Endothelial cell (in vitro differentiated cells): ENCODE measurements at places on chromosomes 5 and 9. TPM values are rescaled to one million over a fixed set of nuclear protein-coding genes. Genes with fewer than 3 reads are reported as not detected.

GRCh38 chr9:27561685-27562084, 11.6 kb downstream of the C9orf72 start:
- no peaks in the 10 kb centered on the region for H3K4me1 ChIP-seq
- H3K27me3 ChIP-seq, result no peaks in the 10 kb centered on the region
- H3K36me3 ChIP-seq, result no peaks in the 10 kb centered on the region
- no peak for DNase-seq
- no peak overlapping the region for H3K27ac ChIP-seq
- H3K4me3 ChIP-seq, result no peak overlapping the region

DNA sequence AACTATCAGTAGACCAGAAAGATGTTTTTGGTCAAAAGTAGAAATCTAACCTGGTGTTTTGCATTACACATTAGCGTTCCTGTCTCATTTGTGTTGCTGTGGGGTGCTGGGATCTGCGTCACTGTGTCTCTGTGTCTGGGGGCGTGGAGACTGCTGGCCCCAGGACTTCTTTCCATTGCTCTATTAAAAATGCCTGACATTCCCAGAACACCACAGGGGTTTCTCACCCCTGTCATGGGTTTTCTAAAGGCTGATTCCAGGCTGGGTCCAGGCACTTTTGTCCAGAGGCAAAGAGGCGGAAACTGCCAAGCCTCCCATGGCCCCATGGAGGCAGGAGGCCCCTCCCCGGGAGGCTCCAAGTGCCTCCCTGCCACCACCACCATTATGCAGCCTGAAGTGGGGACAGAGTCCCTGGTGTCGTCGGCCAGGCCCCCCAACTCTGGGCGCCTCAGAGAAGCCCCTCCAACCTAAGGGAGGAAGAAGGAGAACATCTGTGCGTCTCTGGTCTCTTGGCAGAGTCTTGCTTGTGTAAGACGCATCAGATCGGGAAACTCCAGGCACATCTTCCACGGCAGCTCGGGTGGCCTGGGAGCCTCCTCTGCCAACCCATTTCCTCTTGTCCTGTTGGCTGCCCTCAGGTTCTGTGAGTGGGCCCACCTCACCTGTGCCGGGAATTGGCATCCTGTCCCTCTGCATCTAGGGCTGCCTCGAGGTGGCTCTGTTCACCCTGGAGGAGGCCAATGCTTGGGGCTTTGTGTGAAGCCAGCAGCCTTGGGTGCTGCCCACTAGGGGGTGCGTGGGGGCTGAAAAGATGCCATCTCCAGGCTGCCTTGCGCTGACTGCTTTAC, 13.8 kb upstream of the PLEKHG4B start:
- peaks cover 9% of the 10 kb centered on the region for H3K36me3 ChIP-seq
- no peak overlapping the region for H3K4me3 ChIP-seq
- H3K27ac ChIP-seq, result no peak overlapping the region
- DNase-seq, result peak; percentile 45
- H3K4me1 ChIP-seq, result peaks cover 6% of the 10 kb centered on the region

DNA sequence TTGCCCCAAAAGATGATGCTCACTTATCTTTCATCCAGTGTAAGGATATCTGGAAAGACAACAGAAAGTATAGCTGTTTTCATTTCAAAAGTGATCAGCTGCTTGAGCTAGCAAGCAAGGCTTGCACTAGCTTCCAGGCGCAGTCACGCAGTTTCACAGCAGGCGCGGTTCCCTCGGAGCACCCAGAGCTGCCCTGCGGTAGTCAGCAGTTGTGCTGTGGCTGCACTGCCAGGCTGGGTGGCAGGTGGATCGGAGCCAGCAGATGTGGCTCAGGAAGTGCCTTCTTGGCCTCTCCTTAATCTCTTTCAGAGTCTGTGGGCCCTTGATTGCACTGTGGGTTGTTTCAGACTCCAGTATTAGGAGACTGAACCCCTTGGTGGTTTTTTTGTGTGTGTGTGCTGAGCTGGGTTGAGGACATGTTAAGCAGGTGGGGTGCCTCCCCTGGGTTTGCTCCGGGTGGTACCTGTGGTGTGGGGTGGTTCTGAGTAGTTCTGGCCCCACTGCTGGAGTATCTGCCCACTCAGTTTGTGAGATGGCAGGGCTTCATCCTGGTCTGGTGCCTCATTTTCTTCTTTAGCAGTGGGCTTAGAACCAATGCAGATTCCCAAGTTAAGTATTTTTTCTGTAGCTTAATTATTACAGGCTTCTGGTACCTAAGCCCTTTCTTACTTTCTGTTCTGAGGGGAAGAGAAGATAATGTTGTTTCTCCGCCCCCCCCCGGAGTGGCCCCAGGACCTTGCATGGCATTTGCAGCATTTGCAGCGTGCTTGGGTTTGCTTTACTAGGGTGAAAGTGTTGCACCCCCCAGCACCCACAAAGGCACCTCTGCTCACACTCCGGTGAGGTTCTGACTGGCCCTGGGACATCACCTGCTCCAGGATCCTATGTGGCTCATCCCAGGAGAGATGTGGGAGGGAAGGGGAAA, 16.4 kb downstream of the TENT4A start:
- no peak for DNase-seq
- H3K27ac ChIP-seq, result no peak overlapping the region
- H3K36me3 ChIP-seq, result peaks cover 16% of the 10 kb centered on the region
- no peak overlapping the region for H3K4me3 ChIP-seq
- peaks cover 26% of the 10 kb centered on the region for H3K4me1 ChIP-seq
- peaks cover 3% of the 10 kb centered on the region for H3K27me3 ChIP-seq

DNA sequence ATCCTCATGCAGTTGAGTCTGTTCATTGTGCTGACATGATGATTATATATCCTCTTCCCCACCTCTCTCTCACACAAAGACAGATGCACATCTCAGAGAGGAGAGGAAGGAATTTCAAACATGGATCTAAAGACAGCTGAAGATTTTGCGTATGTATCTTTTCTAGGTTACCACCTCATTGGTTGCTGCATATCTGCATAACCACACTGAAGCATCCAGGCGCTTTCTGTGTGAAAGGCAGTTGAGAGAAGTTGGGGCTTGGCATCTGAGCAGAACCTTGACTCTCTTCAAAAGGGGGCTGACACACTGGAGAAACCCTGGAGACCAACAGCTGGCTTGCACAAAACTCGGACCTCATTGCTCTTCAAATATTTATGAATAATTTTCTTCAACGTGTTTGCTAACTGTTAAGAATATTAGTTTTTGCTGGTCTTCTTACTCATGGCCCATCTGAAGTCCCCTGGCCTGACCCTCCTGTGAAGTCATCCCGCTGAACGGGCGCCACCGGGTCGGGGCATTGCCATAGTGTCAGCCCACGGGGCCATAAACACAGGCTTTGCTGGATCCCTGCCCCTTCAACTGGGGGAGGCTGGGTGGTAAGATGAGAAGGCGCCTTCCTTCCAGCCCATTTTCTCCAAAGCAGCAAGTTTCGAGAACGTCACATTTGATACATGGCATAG, 593.2 kb upstream of the CLINT1 start:
- H3K4me3 ChIP-seq, result no peak overlapping the region
- H3K4me1 ChIP-seq, result peaks cover 4% of the 10 kb centered on the region
- DNase-seq, result no peak
- no peaks in the 10 kb centered on the region for H3K36me3 ChIP-seq
- H3K27me3 ChIP-seq, result no peaks in the 10 kb centered on the region
- no peak overlapping the region for H3K27ac ChIP-seq

DNA sequence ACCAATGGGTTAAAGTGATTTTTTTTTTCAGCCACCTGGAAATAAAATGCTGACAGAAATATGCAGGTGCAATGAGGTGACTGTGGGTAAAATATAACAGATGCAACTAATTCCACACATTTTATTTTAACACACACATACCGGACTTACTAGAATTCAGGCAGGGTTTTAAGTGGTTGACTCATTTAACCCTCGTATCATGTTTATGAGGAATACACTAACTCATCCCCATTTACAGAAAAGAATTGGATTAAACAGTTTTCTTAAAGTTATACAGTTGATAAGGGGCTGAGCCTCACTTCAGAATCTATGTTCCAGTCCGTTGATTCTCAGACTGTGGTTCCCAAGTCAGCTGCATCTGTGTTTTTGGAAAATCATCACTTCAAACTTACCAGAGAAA, 207.5 kb downstream of the CHSY3 start:
- H3K4me1 ChIP-seq, result no peaks in the 10 kb centered on the region
- no peaks in the 10 kb centered on the region for H3K27me3 ChIP-seq
- H3K27ac ChIP-seq, result no peak overlapping the region
- H3K36me3 ChIP-seq, result no peaks in the 10 kb centered on the region
- no peak for DNase-seq
- no peak overlapping the region for H3K4me3 ChIP-seq

DNA sequence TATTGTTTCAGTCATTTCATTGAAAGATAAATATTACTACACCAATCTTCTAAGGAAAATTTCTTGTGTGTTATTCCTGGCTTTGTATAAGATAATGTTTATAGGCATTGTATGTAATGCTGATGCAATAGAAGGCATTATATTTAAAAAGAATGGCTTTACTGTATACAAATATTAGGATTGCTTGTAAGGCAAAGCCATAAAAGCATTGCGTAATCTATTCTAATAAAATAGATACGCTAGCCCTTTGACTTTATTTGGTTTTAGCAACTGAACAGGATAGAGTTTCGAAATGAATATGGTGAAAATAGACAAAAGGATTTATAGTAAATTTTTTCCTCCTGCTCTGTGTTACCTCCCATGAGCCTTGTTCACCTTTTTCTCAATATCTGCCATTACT, 5.5 kb upstream of the LYSMD3 start:
- no peak overlapping the region for H3K27ac ChIP-seq
- H3K27me3 ChIP-seq, result peaks cover 3% of the 10 kb centered on the region
- peaks cover under 1% of the 10 kb centered on the region for H3K4me1 ChIP-seq

- peaks cover 7% of the 10 kb centered on the region for H3K27me3 ChIP-seq
- H3K4me1 ChIP-seq, result peaks cover 4% of the 10 kb centered on the region
- H3K36me3 ChIP-seq, result no peaks in the 10 kb centered on the region
- no peak overlapping the region for H3K27ac ChIP-seq
- H3K4me3 ChIP-seq, result peak overlapping the region; percentile 73
Measured at GRCh38 chr9:136328622-136329041, 1.3 kb downstream of the GPSM1 start.

DNA sequence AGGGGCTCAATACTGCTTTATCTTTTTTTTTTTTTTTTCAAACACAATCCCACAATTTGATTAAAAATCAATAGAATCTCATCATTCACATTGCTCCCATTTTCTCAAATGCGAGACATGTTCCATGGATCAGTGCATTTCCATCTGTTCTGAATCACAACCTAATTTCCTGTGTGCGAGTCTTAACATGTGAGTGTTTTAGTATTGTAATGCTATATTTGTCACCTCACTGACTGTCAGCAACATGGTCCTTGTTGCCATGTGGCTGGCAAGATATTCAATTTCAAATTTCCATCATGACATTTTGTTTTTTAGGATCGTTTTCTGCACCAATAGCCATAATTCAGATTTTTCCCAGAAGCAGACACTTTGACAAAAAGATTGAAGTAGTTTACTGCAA, 233.2 kb upstream of the PRDM9 start:
- no peaks in the 10 kb centered on the region for H3K4me1 ChIP-seq
- no peak for DNase-seq
- no peaks in the 10 kb centered on the region for H3K27me3 ChIP-seq
- no peak overlapping the region for H3K4me3 ChIP-seq

DNA sequence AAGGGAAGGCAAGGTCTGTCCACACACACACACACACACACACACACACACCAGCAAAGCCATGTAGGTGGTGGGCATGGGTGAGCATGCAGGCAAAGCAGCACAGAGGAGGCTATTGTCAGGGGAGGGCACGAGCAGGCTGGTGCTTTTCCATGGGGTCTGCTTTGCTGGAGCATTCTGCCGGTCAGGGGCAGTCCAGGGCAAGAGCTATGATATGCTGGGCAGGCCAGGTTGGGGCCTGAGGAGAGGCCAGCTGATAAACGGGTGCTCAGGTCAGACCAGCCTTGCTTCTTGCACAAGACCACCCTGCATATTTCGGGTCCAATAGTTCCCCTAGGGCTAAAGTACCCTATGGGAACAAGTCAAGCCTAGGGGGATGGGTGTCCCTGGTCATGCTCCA, 253.9 kb upstream of the DMAC1 start:
- H3K36me3 ChIP-seq, result no peaks in the 10 kb centered on the region
- no peak for DNase-seq
- peaks cover 4% of the 10 kb centered on the region for H3K27me3 ChIP-seq
- H3K4me3 ChIP-seq, result no peak overlapping the region
- H3K4me1 ChIP-seq, result no peaks in the 10 kb centered on the region

- H3K36me3 ChIP-seq, result no peaks in the 10 kb centered on the region
- no peak overlapping the region for H3K27ac ChIP-seq
- DNase-seq, result no peak
Measured at GRCh38 chr9:135512241-135512603, 9.0 kb upstream of the LCN1 start.

GRCh38 chr9:136792321-136793085, 1.4 kb downstream of the TMEM141 start:
- no peak for DNase-seq
- peaks cover 3% of the 10 kb centered on the region for H3K27me3 ChIP-seq
- peaks cover 21% of the 10 kb centered on the region for H3K4me1 ChIP-seq
- H3K27ac ChIP-seq, result peak overlapping the region; percentile 30

SPAG8 gene
- 0.59 TPM for total RNA-seq

PAPPA gene
- 1.4 TPM for total RNA-seq

RASA1 gene
- 48.7 TPM for total RNA-seq

CBY3 gene
- not detected for total RNA-seq
